Right lobe of liver (tissue), 6 donors: ENCODE measurements at places on chromosomes 13 and 19.

DNA sequence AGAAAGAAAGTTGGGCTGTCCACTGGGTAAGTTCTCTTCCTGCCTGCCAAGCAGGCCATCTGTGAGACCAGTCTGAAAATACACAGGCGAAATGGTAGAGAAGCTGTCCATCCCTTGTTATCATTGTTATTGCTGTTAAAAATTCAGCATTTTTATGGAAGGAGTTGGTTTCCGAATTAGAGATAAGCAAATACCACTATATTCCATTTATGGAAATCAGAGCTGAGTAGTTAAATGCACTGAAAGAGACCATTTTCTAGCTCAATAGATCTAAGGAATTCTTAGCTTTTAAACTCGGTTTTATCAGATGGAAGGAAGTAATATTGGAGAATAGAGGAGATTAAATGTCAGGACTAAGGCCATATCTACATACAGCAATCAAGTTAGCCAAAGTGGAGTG lies 40.7 kb downstream of the MZT1 start:
- no peak for DNase-seq

DNA sequence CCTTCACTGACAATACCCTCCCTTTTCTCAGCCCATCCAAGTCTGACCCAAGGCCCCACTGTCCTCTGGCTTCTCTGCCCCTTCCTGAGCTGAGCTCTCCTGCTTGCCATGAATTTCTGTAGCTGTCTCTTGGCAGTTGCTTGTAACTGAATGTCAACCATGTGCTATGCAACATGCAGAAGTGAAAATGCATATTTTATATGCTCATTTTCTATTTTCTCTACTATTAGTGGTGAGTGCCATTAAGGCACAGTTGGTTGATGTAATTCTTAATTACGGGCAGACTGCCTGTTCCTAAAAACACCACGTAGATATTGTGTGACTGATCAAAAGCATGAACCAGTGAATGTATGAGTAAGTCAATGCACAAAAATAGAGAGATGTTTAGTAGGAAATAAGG lies 29.6 kb downstream of the TNFSF11 start:
- no peak for DNase-seq

- no peak for DNase-seq
These were observed 305.5 kb downstream of the DCT start for GRCh38 chr13:94174009-94174408.

DNA sequence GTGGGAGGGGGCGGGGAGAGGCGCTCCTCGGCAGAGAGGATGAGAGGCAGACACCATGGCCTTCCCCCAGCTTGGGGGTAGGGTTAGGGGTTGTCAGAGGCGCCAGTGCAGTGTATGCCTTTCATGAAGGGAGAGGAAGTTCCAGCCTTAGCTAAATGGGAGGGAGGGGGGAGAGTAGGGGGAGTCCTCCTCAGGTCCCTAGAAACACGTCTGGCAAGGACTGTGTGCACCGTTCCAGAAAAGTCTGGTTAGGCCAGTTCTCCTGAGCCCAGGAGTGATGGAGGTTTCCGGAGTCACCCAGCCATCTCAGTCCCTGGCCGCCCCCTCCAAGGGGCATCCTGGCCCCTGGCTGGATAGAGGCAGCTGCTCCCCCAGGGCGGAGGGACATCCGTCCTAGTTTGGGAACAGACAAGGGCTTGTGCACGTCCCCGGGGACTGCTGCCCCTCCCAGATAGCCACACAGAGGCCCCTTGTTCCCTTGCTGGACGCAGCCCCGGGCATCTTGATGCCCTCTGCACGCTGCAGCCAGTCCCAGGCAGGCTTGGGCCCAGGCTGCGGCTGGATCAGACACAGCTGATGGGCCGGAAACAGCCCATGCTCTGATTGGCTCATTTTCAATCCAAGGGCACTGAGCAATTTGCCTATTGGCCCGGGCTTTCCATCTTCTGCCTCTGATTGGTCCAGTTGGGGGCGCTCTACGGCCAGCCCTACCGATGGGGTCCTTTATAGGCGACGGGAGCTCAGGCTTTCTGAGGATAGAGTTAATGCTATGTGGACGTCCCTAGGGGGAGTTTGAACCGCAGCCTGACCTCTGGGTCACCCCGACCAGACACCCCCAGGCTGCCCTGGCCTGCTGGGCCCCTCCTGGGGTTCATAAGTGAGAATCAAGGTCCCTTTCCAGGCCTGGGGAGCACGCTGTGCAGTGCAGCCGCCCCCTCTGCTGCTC lies 3.8 kb downstream of the S1PR2 start:
- DNase-seq = no peak

- no peak for DNase-seq
These were observed 78.0 kb downstream of the STARD13 start for GRCh38 chr13:33207615-33207961.

DNA sequence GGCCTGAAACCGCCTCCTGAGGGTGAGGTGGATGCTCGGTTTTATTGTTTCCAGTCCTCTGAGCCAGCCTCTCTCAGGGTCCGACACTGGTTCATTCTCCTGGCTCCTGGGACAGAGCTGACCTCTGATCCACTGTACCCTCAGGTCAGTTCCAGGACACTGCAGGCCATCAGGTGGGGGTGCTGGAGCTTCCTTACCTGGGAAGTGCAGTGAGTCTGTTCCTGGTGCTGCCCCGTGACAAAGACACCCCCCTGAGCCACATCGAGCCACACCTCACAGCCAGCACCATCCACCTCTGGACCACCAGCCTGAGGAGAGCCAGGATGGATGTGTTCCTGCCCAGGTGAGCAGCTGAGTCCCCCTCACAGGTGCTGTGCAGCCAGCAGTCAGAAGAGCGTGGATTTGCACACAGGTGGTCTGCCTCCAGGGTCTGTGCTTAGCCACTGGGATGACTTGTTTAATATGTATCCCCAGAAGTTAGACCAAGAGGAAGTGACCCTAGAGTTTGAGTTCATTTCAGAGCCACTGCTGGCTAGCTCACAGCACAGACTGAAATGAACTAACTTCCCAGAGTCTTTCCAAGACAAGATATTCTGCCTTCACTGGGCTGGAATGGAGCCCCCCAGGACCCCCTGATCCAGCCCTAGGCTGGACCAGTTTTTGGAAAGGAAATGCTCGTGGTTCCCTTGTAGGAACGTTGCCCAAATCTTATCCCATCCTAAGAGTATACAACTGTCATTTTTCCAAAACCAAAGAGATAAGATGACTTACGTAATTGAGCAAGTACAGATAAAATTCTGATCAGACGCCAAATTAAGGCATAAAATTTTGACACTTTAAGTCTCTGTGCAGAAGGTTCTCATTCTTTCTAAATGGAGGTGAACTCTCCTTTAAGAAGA lies 8.8 kb downstream of the SERPINE3 start:
- DNase-seq = no peak

GRCh38 chr19:50435627-50436026 lies 2.9 kb downstream of the MYBPC2 start:
- DNase-seq = no peak

DNA sequence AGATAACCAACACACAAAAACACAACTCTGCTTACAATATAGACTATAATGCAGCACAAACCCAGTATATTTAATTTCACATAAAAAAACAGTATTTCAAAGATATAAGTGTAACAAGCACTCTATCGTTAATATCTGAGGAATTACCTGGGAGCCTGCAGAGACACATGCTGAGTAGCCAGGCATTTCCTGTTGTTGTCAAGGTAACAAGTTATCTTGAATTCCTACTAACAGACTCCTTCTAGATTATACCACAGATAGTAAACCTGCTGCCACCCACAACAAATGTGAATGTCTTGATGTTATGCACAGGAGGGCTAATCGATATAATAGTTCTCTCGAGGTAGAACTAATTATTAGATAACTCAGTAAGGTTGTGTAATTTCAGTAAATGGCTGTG lies 826.0 kb upstream of the PRR20A start:
- DNase-seq = no peak

DNA sequence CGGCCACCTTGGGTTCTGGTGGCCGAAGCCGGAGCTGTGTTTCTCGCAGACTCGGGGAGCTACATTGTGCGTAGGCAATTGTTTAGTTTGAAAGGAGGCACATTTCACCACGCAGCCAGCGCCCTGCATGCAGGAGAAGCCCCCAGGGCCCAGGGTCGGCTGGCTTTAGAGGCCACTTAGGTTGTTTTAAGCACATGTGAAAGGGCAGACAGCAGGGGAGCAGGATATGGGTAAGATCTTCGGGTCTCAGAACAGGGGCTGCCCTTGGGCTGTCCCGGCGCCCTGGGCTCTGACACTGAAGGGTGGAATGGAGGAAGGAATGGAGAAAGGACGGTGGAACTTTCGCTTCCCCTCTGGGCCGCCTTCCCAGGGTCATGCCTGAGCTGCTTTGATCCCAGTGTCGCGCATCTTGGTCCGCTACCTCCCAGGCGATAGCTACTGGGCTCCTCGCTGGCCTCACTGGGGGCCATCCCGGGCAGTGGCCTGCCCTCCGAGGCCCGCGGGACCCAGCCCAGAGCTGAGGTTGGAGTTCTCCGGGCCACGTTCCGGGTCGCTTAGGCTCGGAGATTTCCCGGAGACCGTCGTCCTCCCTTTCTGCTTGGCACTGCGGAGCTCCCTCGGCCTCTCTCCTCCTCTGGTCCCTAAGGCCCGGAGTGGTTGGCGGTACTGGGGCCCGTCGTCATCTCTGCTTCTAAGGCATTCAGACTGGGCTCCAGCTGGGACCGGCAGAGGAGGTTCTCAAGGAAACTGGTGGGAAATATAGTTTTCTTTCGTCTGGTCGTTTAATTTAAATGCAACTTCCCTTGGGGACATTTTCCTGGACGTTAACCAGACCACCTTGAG lies 4.3 kb upstream of the POU4F1 start:
- DNase-seq = no peak

GRCh38 chr13:67554286-67554685 lies 324.1 kb upstream of the PCDH9 start:
- DNase-seq = no peak

DNA sequence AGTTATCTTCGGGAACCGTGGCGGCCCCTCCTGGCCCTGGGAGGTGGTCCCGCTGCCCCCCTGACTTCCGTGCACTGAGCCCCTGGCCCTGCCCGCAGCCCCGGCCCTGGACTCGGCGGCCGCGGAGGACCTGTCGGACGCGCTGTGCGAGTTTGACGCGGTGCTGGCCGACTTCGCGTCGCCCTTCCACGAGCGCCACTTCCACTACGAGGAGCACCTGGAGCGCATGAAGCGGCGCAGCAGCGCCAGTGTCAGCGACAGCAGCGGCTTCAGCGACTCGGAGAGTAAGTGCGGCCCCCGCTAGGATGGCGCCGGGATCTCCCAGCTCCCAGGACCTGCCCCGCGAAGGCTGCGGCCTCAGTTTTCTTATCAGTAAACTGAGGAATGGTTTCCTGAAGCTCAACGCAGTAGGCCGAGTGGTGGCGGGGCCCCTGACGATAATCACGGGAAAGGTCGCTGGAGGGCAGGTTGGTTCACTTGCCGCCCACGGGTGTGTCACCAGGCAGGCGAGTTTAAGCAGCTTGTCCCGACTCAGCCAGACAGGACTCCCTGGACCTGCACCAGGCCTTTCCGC lies 924 bp downstream of the RGCC start:
- peak; percentile 71 for DNase-seq

GRCh38 chr19:17590866-17591265 lies 35.4 kb downstream of the COLGALT1 start:
- DNase-seq = no peak

DNA sequence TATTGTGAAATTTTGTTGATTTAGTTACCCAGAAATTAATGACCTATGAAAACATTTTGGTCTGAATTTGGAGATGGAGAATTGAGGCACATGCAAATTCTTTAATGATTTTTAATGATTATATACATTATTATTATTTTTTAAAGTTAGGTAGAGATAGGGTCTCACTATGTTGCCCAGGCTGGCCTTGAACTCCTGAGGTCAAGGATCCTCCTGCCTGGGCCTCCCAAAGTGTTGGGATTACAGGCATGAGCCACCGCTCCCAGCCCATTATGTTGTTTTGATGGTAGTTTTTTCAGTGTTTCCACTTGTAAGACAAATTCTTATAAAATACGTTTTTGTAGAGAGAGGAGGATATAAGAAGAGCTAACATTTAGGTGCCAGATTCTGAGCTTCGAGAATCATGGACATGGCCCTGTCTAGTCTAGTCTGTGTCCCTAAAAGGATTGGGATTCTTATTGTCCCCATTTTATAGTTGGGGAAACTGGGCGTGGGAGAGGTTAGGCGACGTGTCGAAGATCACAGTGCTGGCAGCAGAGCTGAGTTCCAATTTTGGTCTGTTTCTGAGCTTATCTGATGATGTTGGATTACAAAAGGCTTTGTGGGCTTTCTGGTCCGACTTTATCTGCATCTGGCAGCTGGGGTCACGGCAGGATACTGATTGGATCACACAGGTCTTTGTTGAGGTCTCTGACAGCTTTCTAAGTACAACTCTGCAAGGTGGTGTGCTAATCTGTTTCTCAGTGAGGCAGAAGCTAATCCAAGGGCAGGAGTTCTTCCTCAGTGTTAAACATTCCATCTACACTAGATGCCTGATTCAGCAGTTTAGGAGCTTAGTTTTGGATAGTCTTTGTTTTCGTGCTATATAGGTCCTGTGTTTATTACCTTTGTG lies 7.5 kb upstream of the WDR88 start:
- no peak for DNase-seq

- DNase-seq = no peak
These were observed 28.9 kb upstream of the CACTIN start for GRCh38 chr19:3655402-3656072.

DNA sequence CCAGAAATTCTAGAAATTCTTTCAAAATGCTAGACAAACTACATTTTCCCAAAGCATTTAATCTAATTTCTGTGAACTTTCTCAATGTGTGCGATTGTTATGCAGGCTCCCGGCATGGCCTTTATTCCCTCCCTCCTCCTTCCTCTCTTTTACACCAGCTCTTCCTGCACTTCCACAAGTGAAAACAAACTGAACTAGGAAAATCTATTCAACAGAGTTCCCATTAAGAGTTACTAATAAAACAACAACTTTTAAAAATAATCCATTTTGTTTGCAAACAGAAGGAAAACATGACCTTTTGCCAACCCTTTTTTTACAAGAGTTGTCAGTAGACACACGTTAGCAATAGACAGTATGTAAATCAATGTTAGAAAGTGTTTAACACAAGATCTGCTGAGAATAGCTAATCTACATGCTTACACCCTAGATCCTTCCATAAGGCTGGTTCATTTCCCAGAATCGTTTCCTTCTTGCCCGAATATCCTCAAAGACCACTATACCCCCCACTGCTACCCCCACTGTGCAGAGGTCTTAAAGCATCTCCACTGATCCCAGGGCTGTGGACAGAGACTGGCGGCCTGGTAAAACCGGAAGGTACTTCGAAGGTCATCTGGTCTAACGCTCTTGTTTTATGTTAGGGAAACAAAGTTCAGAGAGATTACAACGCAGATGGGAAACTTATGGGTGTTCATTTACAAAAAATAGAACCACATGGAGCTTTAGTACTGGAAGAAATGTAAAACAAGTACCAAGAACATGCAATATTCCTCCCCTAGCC lies 98.0 kb downstream of the FOXO1 start:
- DNase-seq = no peak

GRCh38 chr13:51978796-51979556 lies 32.3 kb downstream of the ATP7B start:
- DNase-seq = peak; percentile 82

- DNase-seq = no peak
These were observed 96.1 kb upstream of the UQCRFS1 start for GRCh38 chr19:29308977-29309590.
